Mesothelial cell of epicardium (in vitro differentiated cells): ENCODE measurements at places on chromosomes 2 and 18. TPM values are rescaled to one million over a fixed set of nuclear protein-coding genes. Genes with fewer than 3 reads are reported as not detected.

DNA sequence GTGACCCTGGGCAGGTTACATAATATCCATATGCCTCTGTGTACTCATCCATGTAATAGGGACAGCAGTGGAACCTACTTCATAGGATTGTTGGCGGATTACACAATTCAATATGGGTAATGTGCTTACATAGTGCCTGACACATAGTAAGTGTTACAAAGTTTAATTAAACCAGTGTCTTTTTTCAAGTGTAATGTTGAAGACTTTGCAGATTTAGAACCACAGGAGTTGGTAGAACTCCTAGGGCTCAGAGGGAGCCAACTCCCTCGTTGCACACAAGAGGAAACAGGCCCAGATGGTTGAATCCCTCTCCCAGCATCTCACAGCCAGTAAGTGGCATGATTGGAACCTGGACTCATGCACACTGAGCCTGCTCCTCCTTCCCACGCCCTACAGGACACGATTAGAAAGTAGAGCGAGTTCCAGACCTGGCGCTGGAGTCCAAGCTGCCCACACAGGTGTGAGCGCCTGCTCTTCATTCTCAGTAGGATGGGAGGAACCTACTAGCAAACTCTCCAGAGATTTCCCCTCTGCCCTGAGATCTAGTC, 97.8 kb downstream of the VSNL1 start:
- no peak for DNase-seq

DNA sequence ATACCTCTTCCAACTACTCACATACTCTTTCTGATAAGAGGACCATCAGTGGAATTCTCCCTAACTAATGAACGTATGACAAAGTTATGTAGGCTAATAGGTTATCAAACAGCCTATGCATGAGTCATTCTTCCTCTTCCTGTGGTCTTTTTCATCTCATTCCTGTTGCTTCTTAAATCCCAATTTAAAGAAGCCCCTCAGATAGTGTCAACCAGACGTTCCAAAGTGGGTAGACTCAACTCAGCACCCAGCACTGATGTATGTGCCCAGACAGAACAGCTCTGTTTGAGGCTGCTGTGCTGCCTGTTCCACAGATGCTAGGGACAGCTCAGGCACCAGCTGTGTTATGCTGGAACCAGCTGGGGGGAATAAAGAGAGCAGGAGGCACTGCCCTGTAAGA, 52.6 kb downstream of the CXCR4 start:
- DNase-seq: no peak

DNA sequence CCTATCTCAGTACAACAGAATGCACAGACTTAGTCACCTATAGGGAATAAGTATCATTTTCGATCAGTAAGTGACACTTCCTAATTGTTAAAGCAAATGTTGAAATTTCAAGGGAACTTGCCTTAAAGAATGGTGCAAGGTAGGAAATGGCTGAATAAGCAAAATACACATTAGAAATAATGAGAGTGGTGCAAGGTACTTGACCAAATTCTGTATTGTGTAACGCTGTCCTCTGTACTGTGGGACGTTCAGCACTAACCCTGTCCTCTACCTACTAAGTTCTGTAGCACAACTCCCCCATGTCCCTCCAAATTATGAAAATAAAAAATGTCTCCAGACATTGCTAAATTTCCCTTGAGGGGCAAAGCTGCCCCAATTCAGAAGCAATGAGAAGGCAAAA, 19.4 kb downstream of the MMADHC start:
- DNase-seq: no peak

- DNase-seq: no peak
Observed at GRCh38 chr2:156005999-156006712, 326.4 kb downstream of the NR4A2 start.

DNA sequence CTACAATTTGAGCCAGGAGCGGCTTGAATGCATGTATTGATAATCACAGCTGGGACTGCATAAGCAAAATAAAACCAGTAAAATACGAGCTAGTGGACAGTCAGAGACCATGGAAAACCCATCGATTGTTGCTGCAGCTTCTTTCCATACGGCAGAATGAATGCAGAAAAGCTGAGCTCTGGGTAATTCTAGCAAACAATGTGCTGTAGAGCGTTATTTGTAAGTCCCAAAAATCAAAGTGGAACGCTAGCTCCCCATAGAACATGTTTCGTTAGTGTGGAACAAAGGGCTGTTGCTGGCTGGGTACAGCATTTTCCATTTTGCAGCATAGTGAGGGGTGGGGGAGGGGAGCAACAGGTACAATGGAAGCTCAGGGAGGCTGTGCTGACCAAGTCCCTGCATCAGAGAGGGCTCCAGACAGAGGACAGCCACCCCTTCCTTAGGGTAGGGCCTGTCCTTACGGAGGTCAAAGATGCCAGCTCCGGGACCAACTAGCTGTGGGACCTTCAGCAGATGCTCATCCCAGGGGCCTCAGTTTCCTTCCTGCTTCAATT, 74.1 kb downstream of the BOD1L2 start:
- no peak for DNase-seq

DNA sequence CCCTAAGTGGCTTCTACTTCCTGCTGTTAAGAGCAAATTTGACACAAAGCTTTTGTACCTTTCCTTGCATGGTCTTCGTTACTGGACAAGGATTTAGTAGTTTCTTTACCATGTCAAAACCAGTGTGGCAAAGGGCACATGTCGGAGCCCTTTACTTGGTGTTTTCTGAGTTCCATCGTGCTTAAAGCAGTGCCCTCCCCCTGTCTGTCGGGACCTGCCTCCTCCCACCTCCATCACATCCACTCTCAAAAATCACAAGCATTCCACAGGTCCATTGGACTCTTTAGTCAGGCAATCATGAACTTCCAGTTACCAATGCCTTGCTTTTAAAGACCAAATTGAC, 763 bp downstream of the CCDC141 start:
- DNase-seq: no peak

DNA sequence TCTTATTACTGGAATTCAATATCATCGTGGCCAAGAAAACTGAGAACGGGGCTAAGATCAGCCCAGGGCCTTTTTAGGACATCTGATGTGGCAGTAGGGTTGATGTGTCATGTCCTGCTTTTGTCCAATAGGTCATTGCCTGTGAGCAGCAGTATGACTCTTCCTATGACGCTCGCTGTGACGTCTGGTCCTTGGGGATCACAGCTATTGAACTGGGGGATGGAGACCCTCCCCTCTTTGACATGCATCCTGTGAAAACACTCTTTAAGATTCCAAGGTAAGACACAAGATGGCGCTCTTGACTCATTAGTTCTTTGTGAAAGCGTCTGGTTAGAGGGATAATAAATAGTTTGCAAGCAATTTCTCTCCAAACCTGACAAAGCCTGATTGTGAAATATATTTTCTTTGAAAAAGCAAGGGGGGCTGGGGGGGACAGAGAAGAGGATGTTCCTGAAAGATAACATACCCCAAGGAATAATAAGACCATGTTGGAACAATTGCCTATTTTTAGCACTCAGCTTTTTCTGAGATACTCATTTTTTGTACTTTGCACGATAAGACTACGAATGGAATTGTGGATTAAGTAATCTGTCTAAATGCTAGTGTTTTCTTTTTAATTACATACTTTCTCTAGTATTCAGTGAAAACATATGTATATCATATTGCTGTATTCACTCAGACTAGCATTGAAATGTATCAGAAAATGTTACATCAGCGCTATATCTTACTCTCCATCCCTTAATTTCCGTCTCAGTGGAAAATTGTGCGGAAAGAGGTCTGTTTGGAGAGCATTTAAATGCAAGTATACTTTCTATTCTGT, 58.1 kb downstream of the MYO3B start:
- no peak for DNase-seq

DNA sequence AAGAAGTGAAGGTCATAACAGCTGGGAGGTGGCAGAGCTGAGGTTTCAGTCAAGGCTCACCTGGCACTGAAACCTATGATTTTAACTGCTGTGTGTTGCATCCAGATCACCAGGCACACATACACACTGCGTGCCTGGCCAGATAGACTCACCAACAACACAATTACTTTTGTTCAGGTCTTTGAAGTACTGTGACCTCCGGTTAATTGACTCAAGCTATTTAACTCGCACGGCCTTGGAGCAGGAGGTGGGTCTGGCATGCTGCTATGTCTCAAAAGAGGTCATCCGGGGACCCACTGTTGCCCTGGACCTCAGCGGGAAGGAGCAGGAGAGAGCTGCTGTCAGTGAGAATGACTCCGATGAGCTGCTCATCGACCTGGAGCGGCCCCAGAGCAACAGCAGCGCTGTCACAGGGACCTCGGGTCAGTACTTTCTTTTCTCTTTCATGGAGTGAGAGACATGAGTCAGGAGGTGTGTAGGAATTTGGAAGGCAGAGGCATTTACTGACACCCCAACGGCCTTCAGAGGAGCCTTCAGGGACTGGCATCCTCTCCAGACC, 104.1 kb downstream of the ESCO1 start:
- DNase-seq: no peak

LIMS4 gene
- total RNA-seq: 0.82 to 1.8 TPM (median 1.2 TPM) in 3 replicates
